ENCODE measurements at places on chromosomes 12 and 14.

- no peak for DNase-seq
Measured at GRCh38 chr14:59282378-59282765, 93.9 kb downstream of the DAAM1 start.

GRCh38 chr12:124363353-124363965 is 68.6 kb downstream of the RFLNA start:
- no peak for DNase-seq

- DNase-seq = no peak
Measured at GRCh38 chr14:67131691-67132090, 57.5 kb upstream of the GARIN2 start.

- peak; percentile 32 for DNase-seq
Measured at GRCh38 chr14:91029456-91030217, 30.8 kb downstream of the RPS6KA5 start.

GRCh38 chr14:61860294-61860918 is 98.2 kb downstream of the SNAPC1 start:
- DNase-seq = peak; percentile 55

DNA sequence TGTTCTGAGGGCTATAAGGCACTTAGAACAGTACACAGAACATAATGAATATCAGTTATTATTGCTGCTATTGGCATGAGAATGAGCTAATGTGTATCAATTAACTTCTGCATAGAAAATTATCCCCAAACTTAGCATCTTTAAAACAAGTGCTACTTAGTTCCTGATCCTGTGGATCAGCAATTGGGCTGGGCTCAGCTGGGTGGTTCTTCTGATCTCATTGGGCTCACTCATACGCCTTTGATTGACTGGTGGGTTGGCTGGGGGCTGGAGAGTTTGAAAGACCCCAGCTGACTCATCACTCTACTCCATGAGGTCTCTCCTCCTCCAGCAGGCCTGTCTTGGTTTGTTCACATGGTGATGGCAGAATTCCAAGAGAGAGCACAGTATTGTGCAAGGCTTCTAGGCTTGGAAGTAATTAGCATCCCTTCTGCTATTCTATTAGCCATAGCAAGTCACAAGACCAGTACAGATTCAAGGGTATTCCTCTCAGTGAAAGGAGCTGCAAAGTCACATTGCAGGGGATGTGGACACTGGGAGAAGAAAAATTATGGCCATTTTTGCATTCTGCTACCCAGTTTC is 27.2 kb upstream of the HSPB8 start:
- no peak for DNase-seq

DNA sequence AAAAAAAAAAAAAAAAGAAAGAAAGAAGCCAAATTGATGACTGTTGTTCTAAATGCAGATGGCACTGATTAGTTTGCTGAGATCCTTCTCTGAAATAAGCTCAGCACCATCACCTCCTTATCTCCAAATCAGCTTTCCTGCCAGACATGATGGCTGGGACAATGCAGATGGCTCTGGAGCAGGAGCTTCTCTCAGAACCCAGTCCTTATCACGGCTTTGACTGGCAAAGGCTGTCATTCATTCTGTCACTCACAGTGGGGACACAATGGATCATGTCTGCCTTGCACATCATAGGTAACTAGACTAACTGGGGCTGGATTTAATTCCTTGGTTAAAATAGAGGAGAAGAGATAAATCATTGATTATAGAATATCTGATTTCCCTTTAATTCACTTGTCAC is 146.3 kb downstream of the PDZRN4 start:
- no peak for DNase-seq

DNA sequence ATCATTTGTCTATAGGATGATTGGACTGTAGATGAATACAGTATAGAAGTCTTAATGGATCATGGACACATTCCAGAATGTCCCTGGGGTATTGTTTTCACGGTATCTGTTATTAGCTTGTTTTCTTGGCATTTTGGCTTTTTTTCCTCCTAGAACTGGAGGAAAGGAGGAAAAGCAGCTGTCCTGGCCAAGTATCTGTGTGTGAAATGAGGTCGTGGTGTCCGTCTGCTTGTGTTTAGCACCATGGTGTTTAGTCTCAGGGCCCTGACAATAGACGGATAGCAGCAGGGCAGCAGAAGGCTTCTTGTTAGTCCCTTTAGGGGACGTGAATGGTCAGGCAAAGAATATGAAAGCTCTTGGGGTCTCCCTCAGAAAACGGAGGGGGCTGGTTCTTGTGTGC is 21.2 kb downstream of the FGF6 start:
- DNase-seq = no peak

DNA sequence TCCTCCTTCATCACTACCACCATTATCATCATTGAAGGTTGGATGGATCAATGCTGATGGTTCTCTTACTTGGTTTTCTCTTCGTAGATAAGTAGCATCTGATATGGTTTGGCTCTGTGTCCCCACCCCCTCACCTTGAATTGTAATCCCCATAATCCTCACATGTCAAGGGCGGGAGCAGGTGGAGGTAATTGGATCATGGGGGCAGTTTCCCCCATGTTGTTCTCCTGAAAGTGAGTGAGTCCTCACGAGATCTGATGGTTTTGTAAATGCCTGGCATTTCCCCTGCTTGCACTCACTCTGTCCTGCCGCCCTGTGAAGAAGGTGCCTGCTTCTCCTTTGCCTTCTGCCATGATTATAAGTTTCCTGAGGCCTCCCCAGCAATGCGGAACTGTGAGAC is 172.4 kb upstream of the PWP1 start:
- DNase-seq = no peak

GRCh38 chr12:67758119-67758518 is 109.6 kb downstream of the DYRK2 start:
- DNase-seq = no peak

DNA sequence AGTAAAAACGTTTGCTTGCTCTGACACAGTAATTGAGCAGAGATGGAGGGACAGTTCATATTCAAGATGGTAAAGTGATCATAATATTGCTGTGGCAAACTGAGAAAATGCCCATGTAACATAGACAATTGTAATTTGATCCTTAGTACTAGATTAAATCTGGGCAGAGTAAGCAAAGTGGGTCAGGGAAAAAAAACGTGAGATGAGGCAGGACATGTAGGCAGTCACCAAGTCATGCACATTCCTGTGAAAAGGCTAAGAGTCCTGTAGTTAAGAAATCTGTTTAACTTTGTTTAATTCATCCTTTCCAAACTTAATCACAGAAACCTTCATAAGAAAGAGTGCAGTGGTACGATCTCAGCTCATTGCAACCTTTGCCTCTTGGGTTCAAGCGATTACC is 16.1 kb downstream of the BTBD7 start:
- no peak for DNase-seq

- no peak for DNase-seq
Measured at GRCh38 chr12:9906873-9907272, 25.3 kb downstream of the CLEC2A start.

DNA sequence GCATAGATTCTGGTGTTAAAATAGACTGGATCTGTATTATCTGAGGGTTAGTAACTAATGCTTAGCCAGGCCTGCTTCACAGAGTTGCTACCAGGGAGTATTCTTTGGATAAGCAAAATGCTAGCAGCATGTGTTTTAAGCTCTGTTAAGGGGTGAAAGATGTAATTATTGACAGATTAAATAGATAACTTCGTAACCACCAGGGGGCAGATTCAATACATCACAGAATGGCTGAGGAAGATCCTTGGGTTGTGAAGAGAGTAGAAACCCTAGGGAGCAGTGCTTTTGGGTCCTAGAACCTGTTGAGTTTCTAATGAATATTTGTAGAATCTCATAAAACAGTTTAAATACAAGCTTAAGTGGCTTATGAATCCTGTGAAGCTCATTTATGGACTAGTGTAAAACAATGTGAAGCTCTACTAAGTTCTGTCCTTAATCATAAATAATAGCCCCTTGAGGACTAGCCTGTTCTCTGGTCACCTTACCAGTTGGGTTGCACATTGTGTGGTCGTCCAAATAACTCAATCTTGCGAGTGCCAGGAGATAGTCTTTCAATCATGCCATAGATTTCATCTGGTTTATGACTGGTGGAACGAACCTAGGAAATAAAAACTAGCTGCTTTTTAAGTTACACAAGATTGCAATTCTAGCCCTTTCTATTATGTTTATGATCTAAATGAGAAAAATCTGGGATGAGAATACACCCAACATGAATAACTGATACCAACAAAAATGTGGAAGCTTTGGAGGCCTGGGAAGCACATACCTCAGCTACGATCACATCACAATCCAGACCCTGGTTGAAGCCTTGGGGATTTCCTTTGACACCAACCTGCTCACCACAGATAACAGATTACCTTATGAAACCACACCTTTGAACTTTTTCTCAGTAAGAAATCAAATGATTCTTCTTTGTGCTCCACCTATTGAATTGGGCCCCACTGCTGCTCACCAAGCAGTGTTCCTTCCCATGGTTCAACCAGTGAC is 12.3 kb downstream of the METTL3 start:
- peak; percentile 55 for DNase-seq

DNA sequence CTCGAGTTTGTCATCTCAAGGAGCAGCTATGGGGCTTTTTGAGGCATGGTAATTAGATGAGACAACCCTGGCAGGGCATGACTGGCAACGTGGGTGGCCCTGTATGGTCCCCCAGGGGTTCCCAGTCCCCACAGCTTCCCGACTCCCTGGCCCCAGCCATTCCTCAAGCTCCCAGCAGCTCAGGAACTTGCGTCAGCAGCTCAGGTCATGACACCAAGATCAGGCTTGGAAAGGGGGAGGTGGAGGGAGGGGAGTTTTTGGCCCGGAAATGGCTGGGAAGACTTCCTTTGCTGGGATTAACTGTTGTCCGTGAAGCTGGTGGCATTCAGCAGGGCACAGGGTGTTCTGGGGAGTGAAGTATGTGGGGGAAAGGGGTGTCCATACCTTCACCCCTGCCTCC is 10.4 kb upstream of the NRIP2 start:
- DNase-seq = peak; percentile 74

DNA sequence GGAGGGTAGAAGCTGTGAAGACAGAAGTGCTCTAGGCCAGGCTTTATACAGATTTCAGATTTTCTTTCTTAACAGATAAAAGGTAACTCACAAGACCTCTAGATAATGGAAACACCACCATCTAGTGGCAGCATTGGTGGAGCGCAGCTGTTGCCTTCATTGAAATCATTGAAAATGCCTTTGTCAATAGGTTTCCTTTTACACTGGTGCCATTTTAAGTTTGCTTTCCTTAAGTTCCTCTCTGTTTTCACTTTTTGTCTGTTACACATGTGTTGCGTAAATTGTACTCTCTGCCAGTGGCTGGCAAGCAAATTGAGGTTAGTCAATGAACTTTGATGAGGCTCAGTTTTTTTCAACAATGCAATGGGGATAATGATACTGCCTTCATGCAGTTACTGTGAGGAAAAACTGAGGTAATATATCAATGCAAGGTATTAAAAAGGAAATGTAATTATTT is 31.1 kb downstream of the ALDH1L2 start:
- peak; percentile 86 for DNase-seq

GRCh38 chr12:46858368-46858767 is 32.6 kb upstream of the SLC38A4 start:
- no peak for DNase-seq

- no peak for DNase-seq
Measured at GRCh38 chr12:42606471-42606870, 16.9 kb upstream of the PRICKLE1 start.

DNA sequence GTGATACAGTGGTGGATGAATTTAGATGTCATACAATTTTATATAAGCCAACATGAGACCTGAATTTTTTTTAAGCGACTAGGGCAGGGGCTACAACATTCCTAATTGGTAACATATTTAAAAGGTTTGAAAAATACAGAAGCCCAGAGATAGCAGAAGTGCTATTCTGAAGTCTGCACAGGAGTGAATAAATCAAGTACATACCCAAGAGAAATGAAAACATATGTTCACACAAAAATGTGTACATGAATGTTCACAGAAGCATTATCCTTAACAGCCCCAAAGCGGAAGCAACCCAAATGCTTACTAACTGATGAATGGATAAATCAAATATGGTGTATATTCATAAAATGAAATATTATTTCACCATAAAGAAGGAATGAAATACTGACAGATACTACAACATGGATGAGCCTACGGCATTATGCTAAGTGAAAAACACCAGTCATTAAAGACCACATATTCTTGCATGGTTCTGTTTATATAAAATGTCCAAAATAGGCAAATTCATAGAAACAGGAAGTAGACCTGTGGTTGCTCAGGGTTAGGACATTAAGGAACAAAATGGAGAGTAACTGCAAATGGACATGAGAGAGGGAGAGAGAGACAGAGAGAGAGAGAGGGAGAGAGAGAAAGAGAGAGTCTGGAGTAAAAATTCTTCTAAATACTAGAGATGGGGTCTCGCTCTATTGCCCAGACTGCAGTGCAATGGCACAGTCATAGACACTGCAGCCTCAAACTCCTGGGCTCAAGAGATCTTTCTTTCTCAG is 28.0 kb upstream of the GXYLT1 start:
- no peak for DNase-seq

GRCh38 chr12:39240587-39240986 is 202.3 kb downstream of the KIF21A start:
- DNase-seq = no peak

GRCh38 chr12:57404966-57405640 is 25.7 kb downstream of the R3HDM2 start:
- no peak for DNase-seq

- peak; percentile 77 for DNase-seq
Measured at GRCh38 chr14:23121361-23121771, 2.3 kb upstream of the CEBPE start.

GRCh38 chr14:91946622-91947474 is 646 bp downstream of the FBLN5 start:
- peak; percentile 55 for DNase-seq

DNA sequence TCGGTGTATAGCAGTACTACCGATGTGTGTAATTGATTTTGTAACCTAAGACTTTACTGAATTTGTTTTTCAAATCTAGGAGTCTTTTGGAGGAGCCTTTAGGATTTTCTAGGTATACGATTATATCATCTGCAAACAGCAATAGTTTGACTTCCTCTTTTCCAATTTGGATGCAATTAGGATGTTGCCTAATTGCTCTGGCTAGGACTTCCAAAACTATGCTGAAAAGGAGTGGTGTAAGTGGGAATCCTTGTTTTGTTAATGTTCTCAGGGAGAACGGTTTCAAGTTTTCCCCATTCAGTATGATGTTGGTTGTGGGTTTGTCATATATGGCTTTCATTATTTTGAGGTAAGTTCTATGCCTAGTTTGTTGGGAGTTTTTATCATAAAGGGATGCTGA is 171.6 kb upstream of the PDE3A start:
- DNase-seq = no peak

GRCh38 chr12:24534622-24535021 is 414.3 kb downstream of the BCAT1 start:
- no peak for DNase-seq
